ENCODE measurements at places on chromosomes 16 and 17. TPM values are rescaled to one million over a fixed set of nuclear protein-coding genes. Genes with fewer than 3 reads are reported as not detected.

KRTAP2-2 gene
- total RNA-seq = not detected

TNFRSF17 gene
- not detected for total RNA-seq

LRRC37A2 gene
- total RNA-seq = 2.4 TPM

SAMD14 gene
- 4.1 TPM for total RNA-seq

SBK1 gene
- total RNA-seq = 0.04 TPM

YPEL2 gene
- 78.8 TPM for total RNA-seq

GLTPD2 gene
- total RNA-seq = not detected

SPATA32 gene
- not detected for total RNA-seq

CHAD gene
- not detected for total RNA-seq

CCL18 gene
- total RNA-seq = not detected

SOX8 gene
- 0.99 TPM for total RNA-seq
